Cortex of kidney (tissue), 1 donor: ENCODE measurements at places on chromosomes 1 and 21.

GRCh38 chr1:204678721-204679475 is 6.6 kb downstream of the LRRN2 start:
- no peak for DNase-seq

GRCh38 chr21:33811167-33812010 is 104.2 kb downstream of the ATP5PO start:
- no peak for DNase-seq

- no peak for DNase-seq
Measured at GRCh38 chr1:203590603-203591002, 36.0 kb upstream of the ATP2B4 start.

DNA sequence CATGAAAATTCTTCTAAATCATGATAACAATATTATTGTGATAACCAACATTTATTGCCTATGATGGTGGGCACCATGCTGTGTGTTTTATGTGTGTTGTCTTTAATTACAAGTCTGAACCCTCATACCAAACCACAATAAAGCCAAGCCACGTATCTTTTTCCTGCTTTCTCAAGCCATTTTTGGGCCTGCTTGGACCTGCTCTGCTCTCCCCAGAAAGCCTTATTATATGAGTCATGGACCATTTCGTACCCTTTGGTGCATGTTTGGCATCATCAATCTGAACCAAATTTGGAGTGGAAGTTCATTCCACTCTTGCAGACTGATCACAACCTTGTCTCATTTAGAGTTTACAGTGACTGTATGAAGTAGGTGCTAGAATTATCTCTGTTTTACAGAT is 87.3 kb upstream of the CD53 start:
- DNase-seq = no peak

- DNase-seq = no peak
Measured at GRCh38 chr1:217568200-217568599, 62.7 kb downstream of the GPATCH2 start.

GRCh38 chr1:7223334-7224080 is 438.3 kb downstream of the CAMTA1 start:
- no peak for DNase-seq

DNA sequence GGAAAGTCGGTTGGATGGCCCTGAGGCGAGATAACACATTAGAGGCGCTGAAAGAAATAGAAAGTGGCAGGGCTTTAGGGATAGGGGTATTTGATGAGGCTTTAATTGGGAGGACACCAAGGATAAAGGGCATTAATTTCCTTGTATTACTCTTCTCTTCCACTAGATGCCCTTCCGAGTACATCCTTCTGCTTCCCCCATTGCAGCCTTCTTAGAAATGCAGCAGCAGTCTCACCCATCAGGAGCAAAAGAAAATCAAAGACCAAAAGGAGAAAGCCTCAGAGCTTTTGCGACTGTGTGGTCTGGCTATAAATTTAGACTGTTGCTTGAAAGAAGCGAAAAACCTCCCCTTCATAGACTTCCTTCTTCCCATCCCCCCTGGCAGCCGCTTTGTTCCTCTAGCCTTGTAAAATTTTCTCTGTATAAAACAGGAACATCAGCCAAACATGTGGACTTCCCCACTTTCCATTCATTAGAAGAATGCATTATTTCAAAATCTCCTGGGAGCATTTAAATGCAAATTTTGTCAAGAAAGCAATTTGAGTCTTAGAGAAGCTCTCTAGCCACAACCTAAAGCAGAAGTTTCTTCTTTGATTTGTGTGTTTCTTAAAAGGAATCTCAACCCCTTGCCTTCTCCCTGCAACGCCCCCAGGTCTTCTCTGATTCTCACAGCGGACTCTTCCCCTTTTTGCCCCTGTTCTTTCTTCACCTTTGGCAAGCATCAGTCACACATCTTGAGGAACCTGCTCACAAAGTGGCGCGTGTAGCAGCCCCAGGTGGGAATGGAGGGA is 76.6 kb downstream of the NDUFS5 start:
- no peak for DNase-seq

- DNase-seq = no peak
Measured at GRCh38 chr1:3313576-3313950, 140.9 kb upstream of the ARHGEF16 start.

DNA sequence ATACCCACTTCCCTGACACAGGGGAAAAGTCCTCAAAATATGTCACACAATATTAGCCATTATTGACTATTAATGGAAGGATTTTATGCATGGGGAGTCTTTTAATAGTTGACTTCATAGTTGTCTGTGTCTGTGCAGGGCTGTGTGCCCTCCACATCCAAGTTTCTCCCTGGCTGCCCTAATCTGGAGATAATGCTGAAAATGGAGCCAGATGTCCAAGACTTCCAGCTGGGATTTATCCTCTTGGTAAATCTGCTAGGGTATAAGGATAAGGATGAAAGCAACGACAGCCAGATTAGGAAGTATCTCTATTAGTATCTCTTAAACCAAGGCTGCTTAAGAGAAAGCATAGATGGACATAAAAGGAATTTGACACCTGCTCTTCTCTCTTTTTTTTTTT is 42.1 kb downstream of the CDK18 start:
- no peak for DNase-seq

GRCh38 chr1:78619803-78620579 is at the start of gene IFI44L:
Gene IFI44L (plus strand): TSS chr1:78620448. CDS start chr1:78627916, 7,468 bp downstream.
- DNase-seq = no peak

- DNase-seq = no peak
Measured at GRCh38 chr1:176989754-176990153, 174.8 kb downstream of the ASTN1 start.

DNA sequence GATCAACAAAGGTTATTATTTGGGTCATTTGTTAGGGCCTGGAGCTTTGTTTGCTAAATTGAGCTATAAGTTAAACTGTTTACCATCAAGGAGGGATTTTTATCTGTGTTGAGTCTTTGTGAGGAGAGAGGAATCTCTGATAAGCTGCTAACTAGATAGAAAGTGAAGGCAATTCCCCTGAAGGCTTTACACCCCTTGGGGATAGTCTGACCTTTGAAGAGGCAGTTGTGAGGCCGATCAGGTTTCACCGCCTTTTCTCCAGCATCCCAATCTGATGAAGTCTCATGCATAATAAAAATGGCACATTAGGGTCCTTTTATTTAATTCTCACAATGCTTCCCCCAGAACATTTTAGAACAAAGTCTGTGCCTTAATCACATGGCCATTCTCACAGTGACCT is 21.8 kb downstream of the C1orf21 start:
- no peak for DNase-seq

GRCh38 chr1:27655151-27655937 is 16.6 kb downstream of the IFI6 start:
- no peak for DNase-seq

DNA sequence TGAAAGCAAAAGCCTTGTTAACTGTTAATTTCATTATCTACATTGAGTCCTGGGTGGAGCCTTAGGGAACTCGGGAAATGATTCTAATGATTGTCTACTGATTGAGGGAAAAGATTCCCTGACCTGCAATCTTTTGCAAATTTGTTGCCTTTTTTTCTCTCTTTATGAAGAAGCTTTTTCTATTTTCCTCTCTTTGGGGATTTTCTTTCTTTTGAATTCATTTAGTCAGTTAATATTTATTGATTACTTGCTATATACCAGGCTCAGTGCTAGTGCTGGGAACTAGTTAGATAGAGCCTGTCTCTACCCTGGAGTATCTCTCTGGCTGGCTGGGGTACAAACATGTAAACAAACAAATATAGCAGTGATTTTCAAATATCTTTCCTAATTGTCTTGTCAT is 71.2 kb upstream of the CACYBP start:
- no peak for DNase-seq

- DNase-seq = no peak
Measured at GRCh38 chr1:6783936-6784559, 1.2 kb upstream of the CAMTA1 start.

DNA sequence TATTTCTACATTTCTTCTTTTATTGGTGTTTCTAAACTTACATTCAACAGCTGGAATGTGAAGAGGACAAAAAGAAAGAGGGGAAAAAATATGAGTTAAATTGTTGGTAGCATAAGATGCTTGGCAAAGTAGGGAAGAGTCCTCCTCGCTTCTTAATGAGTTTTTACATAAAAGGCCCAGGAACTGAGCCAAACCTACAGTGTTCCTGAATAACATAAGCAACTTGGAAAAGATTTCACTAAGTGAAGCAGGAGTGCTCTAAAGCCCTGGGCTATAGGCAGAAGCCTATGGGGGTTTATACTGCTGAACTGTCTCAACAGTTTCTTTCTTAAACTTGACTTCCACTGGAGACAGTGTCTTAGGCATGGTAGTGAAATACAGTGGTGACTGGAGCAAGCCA is 115.0 kb upstream of the USP25 start:
- no peak for DNase-seq

DNA sequence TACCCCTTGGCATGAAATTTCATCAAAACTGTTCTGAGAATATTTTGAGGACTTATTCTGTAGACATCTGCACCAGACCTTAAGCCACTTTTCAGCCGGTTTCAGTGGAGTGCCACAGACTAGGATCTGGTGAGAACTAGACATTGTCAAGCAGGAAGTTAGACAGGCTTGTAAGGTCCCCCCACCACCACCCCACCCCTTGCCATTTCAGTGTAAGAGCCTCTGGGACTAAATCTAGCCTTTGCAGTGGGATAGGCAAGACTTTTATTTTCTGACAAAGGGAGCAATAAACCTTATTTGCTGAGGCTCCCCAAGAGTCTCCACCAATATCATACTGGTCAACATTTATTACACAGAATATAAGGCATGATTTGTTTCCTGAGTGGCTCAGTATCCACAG is 77.9 kb upstream of the EXO1 start:
- DNase-seq = no peak

GRCh38 chr1:47584249-47584648 is 146.4 kb downstream of the FOXD2 start:
- DNase-seq = no peak

- DNase-seq = no peak
Measured at GRCh38 chr1:151048645-151049032, 1.1 kb downstream of the C1orf56 start.

GRCh38 chr21:44467859-44468195 is 12.5 kb downstream of the LRRC3 start:
- DNase-seq = no peak

DNA sequence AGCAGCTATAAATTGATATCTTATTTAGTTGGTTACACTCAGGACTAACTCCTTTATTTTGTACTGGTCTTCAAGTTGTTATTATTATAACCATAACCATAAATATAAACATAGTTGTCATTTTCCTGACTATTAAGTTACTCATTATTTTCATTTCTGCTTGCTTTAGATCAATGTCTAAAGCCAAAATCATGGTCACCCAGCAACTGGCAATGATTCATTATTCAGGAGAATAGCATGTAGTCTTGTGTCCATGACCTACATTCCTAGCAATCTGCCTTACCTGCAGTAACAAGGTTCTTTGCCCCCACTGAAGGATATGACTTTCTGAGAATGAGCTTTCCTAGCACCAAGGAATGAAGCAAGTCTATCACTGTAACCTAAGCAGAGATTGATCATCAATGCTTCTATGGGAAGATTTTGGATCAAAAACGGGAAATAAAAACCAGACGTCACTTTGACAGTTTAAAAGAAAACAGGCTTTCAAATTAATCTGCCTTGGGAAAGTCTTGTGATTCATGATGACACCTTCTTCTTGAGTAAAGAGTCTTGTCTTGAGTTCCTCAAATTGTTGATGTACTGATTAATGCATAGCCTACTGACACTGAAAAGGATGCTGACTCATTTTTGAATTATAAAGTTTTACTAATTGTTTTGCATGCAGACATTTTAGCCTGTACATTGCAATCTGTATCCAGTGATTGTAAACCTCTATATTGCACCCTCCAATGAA is 203.3 kb upstream of the IVNS1ABP start:
- no peak for DNase-seq

DNA sequence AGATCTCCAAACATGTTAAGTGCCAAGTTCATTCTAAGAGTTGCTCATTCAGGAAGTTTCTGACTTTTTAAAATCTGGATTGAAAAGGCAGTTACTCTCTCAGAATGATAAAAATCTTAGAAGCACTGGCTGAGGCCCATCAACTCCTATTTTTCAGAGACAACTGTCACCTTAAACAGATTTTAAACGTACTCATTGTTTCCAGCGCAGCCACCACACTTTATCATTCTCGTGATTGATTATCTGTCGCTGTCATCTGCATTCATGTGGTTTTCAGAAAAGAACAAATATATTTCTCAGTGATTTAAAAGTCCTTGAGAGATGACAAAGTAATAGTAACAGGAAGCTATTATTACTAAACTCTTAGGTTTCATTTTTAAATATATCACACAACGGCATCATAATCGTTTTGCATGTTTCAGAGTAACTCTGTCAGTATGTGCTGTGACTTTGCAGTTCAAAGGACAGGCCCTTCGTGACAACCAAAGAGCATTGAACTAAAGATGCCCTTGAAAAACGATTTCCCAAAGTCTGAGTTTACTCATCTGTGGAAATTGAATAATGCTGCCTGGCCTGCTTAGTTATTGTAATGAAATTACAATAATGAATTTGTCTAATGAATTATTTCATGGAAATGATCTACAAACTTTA is 14.9 kb upstream of the KCNK1 start:
- no peak for DNase-seq

DNA sequence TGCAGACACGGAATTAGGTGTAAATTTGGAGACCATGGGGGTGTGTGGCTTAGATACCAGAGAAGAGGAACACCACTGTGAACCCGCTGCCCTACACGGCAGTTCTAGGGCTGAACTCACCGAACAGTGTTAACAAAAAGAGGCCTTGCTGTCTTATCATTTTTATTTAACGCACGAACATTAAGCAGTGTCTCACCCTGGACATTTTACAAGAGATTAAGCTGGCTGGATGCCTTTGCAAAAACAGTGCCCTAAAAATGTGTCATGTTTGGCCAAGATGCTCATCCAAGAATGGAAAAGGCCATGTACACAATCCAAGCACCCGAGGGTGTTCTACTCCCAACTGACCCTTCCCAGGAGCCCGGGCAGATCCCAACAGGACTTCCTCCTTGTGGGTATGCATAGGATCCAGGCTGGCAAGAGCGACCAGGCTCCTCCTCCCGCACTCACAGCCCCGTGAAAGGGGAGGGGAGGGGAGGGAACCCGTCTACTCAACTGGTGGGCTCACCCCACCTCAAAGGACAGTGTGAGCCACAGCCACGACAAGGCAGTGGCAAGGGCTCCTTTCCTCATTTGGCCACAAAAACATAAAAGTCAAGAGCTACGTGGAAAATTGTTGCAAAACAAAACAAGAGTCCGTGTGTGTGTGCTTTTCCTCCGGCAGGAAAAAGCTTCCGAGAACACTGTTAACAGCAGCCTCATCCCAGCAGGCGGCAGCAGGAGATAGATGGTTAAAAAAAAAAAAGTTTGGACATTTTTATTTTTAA is 20.3 kb downstream of the C2CD2 start:
- DNase-seq = no peak

- DNase-seq = no peak
Measured at GRCh38 chr1:219699870-219700269, 87.0 kb upstream of the ZC3H11B start.

- no peak for DNase-seq
Measured at GRCh38 chr1:96020378-96020777, 701.2 kb upstream of the PTBP2 start.
